Activated naive CD4-positive, alpha-beta T cell (primary cell): ENCODE measurements at places on chromosomes 11 and 22.
A peak's percentile ranks its signal among the peaks of the same experiment; 100 is the strongest.

GRCh38 chr11:72242141-72242540 lies 1.8 kb downstream of the PHOX2A start:
- no peak for DNase-seq

- DNase-seq: no peak
These were observed 17.5 kb upstream of the MYH9 start for GRCh38 chr22:36405221-36405661.

DNA sequence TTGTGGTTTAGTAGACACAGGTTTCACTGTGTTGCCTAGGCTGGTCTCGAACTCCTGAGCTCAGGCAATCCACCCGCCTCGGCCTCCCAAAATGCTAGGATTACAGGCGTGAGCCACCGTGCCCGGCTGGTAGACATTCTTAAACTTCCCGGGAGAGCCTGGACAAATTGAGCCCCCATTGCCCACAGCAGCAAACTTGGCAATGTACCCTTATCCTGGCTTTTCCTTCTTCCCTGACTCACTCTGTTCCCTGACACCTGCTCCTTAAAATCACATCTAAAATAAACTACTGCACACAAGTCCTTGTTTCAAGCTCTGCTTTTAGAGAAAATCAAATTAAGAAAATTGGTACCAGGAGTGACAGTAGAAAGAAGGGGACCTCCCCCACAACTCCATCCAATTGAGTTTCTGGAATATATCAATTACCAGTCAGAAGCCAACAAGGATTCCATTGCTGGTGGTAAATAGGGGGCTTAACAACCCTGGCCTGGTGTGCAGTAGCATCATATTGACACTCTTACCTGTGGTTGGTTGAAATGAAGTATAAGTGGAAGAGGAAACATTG lies 7.4 kb upstream of the MCHR1 start:
- DNase-seq: no peak

- DNase-seq: no peak
These were observed 8.5 kb downstream of the SPON1 start for GRCh38 chr11:13970986-13971385.

GRCh38 chr22:21698430-21699329 lies 32.9 kb downstream of the PPIL2 start:
- DNase-seq: no peak

DNA sequence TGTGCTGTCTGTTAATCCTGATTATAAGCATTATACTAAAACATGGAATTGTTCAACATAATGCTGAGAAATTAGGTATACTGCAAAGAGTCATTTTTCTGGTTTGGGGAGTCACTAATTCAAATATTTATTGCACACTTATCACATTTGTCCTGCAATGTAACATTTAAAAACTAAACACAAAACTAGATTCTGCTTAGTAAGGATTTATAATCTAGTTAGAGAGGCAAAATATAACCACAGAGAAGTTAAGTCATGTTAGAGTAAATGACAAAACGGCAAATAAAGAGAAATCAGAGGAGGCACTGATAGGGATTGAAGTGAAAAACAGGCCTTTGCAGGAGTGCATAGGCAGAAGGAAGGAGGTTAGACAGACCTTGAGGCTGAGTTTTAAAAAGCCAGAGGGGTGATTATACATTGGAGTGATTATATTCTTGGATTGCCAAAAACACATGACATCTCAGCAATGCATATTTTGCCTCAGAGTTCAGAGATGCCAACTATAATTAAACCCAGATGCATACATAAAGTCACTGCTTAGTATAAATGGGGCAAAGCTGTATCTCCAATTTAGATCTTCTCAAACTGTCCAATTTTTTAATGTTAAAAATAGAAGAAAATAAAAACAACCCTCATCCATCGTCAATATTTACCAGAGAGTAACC lies 49.7 kb downstream of the CCDC34 start:
- DNase-seq: no peak

DNA sequence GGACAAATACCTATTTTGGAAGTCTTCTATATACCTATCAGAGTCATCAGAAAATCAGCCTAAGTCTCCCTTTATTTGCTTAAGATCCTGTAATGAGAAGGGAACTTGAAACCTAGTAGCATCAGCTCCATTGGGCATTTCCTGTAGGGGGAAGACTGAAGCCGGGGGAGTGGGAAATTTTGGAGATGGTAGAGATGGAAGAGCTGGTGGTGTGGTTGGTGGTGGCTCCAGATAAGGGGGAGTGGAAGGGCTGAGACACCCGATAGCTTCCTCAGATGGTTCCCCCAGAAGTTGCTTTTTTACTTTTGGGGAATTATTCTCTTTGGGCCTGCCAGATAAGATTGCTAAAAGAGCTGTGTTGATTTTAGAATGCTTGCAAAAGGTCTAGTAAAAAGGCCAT lies 16.4 kb upstream of the EI24 start:
- DNase-seq: no peak

DNA sequence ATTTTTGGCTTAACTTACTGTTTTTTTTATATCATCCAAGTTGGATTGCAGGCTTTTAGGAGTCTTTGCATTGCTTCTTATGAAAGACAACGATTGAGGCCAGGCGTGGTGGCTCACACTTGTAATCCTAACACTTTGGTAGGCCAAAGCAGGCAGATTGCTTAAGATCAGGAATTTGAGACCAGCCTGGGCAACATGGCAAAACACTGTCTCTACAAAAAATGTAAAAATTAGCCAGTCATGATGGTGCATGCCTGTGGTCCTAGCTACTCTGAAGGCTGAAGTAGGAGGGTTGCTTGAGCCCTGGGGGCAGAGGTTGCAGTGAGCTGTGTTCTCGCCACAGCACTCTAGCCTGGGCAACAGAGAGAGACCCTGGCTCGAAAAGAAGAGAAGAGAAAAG lies 56.6 kb downstream of the BID start:
- DNase-seq: no peak

DNA sequence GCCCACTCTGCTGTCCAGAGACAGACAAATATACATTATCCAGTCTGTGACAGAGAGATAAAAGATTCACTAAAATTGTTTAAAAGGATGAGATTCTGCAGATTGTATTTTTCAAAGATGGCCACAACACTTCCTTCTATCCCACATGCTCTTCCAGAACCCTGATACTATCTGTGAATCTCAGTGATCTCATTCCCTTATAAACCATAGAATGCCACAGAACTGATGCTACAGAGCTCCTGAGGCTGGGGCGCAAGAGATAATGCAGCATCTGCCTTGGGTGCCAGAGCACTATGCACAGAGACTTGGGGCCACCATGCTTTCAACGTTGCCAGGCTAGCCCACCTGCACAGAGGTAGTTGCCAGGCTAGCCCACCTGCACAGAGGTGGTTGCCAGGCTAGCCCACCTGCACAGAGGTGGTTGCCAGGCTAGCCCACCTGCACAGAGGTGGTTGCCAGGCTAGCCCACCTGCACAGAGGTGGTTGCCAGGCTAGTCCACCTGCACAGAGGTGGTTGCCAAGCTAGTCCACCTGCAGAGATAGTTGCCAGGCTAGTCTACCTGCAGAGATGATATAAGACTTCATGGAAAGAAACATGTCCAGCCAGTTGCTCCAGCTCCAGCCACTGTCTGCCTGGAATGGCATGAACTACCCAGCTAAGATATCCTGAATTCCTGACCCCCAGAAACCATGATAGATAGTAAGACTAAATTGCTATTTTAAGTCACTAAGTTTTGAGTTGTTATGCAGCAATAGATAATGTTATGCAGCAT lies 17.6 kb upstream of the SEPTIN5 start:
- DNase-seq: no peak

GRCh38 chr22:39727541-39727940 lies 157.0 kb downstream of the CACNA1I start:
- DNase-seq: no peak

DNA sequence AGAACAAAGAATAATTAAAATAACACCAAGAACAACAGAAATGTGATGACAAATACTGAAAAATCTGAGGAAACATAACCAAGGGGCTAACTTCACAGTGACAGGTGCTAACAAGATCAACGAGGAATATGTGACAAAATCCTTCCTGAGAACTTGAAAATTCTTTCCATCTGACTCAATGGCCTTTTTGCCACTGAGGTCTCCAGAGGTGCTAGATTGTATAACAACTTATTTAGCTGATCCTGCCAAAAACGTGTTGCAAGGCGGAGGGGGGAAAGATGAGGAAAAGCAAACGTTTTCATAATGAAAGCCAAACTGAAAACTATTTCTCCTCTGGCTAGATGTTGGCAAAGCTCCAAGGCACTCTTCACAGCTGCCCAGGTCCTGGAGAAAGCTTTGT lies 364.5 kb downstream of the NTM start:
- DNase-seq: no peak

DNA sequence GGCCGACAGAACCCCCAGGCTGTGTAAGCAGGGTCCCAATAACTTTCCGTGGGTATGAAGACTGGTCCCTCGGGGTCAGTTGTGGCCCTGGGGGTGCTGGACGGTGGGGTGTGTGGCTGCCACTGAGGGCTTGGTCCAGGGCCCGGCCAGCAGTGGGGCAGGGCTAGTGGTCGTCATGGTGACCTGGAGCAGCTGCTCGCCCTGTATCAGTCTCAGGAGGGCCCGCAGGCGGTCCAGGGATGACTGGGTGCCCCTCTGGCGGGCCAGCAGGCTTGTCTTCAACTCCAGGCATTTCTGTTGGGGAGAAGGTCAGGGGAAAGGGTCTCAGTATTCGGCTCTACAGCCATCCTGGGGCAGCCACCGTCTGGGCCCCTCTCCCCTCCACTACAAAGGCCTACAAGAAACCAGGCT lies 126.8 kb downstream of the PHF21B start:
- no peak for DNase-seq

GRCh38 chr11:72543849-72544542 lies 109.7 kb upstream of the CLPB start:
- DNase-seq: no peak

DNA sequence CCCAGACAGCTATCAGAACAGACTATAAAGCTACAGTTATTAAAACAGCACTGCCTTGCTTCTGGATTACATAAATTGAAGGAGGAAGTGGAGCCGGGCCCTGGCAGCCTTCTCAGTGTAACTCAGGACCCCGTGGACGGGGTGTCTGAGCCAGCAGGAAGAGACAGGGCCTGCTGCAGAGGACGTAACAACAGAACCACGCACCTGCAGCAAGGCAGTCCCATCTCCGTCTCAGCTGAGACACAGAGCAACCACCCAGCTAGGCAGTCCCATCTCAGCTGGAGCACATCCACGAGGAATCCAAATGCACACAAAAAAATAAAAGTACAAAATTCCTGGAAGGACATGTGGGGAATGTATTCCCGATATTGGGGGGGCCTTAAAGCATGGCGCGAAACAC lies 17.1 kb upstream of the KRTAP5-6 start:
- no peak for DNase-seq

GRCh38 chr11:1968454-1969002 lies 21.4 kb downstream of the MRPL23 start:
- no peak for DNase-seq

GRCh38 chr11:85922367-85922766 lies 67.2 kb downstream of the CCDC83 start:
- no peak for DNase-seq

GRCh38 chr11:16380941-16381568 lies 24.7 kb upstream of the SOX6 start:
- no peak for DNase-seq

- no peak for DNase-seq
These were observed 10.8 kb upstream of the ADORA2A start for GRCh38 chr22:24416611-24417010.

DNA sequence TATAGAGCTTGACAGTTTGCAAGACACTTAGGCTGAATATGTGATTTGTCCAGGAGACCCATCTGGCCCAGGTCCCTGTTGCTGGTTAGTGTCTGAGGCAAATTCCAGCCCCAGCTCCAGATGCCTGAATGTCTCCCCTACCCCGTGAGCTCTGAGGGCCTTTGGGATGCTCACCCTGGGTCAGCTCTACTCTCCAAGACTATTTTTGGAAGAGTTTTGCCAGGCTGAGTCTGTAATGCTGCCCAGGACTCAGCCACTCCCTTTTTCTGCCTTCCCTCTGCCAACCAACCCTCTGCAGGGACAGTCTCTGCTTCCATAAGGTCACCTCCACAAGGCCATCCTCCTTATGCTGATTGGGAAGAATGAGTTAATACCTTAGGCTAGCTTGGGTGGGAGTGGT lies 66.3 kb downstream of the CABIN1 start:
- no peak for DNase-seq

DNA sequence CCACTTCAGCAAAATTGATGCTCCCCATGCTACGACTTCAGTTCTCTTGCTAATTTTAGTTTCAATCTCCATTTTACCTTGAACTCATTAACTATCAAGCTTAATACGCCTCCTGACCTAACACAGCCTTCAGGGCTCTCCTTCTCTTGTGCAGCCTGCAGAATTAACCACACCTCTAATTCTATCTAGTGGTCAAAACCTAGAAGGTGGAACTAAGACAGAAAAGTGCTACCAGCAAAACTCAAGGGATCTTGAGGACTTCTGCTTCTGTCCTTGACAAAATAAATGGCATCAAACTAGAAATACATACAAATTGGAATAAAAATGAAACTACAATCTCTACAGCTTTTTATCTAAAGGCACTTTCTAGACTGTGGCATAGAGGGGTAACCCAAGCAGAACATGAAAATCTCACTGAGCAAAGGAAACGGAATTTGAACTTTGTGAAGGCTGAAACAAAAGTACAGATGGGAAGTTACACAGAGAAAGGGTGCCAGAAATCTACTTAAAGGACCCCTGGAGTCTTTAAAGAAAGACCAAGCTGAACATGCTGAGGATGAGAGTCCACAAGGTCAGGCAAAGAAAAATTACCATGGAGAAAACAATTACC lies 10.7 kb downstream of the CWF19L2 start:
- no peak for DNase-seq

- no peak for DNase-seq
These were observed 88.1 kb upstream of the ARHGAP32 start for GRCh38 chr11:129280027-129280811.

- no peak for DNase-seq
These were observed 5.7 kb downstream of the AMPD3 start for GRCh38 chr11:10460611-10461275.

- no peak for DNase-seq
These were observed 8.6 kb downstream of the PLA2G6 start for GRCh38 chr22:38172832-38173640.

- DNase-seq: peak; percentile 87
These were observed at the start of gene RASGRP2 for GRCh38 chr11:64743591-64744543. TSS of gene RASGRP2 (minus strand) at chr11:64744142. CDS start at chr11:64742866, 1,276 bp downstream.

DNA sequence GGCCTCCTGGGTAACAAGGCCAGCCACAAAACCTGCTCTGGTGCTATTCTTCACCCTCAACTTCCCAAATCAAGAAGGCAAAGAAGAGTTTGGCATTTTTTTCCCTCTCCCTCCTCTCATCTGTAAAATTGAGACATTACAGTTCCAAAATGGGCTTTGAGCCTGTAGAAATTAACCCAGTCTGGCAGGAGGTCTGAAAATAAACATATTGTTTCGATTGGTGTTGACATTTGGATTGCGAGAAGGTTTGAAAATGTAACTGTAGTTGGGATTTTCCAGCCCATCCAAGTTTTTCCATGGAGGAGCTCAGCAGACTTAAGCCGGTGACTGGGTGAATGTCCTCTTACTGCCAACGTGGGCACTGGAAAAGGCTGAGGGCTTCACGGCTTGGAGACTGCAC lies 35.0 kb upstream of the ALX4 start:
- DNase-seq: no peak

GRCh38 chr11:69215784-69216415 lies 60.2 kb downstream of the SMIM38 start:
- DNase-seq: no peak

GRCh38 chr11:942823-943222 lies 17.2 kb downstream of the AP2A2 start:
- DNase-seq: no peak
